ENCODE measurements at places on chromosomes 7 and 10.

GRCh38 chr7:155769701-155770100 is 42.6 kb downstream of the SHH start:
- no peak for DNase-seq

- no peak for DNase-seq
These were observed 189.1 kb upstream of the PRSS1 start for GRCh38 chr7:142560166-142560565.

- no peak for DNase-seq
These were observed 596.4 kb upstream of the GHITM start for GRCh38 chr10:83542774-83543411.

DNA sequence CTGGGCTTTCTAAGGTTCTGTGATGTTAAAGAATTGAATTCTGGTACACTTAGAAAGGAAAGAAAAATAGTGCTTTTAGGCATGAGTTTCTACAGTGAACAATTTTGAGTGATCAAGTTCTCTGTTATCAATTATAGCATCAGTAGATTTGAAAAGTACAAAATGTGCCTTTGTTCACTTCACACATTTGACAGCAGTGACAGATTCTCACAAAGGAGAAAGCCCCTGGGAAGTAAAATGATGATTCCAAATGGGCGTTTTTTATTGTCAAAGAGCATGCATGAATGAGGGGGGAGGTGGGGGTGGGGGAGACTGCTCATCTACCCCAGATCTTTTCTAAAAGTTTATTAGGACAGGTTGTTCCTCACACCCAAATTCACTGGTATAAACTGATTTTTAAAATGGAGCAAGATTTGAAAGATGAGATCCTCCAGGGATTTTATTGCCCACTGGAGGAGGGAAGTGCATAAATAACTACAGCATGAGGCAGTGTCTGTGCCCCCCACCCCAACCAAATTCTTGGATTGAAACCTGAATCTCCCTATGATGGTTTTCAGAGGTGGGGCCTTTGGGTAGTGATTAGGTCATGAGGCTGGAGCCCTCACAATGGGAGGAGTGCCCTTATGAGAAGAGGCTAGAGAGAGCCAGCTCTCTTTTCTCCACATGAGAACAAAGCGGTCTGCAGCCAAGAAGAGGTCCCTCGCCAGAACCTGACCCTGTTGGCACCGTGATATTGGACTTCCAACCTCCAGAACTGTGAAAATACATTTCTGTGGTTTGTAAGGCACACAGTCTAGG is 79.5 kb downstream of the AOAH start:
- DNase-seq = no peak

DNA sequence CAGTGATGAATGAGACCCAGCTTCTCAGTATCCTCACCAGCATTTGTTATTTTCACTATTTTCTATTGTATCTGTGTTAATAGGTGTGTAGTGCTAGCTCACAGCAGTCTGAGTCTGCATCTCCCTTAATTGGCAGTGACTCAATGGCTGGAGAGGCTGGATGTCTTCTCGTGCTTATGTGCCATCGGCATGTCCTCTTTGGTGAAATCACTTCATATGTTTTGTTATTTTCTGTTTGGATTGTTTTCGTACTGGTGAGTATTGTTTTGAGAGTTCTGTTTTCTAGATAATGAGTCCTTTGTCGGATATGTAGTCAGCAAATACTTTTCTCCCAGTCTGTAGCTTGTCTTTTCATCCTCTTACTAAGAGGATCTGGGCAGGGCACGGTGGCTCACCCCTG is 66.1 kb downstream of the AMZ1 start:
- no peak for DNase-seq

DNA sequence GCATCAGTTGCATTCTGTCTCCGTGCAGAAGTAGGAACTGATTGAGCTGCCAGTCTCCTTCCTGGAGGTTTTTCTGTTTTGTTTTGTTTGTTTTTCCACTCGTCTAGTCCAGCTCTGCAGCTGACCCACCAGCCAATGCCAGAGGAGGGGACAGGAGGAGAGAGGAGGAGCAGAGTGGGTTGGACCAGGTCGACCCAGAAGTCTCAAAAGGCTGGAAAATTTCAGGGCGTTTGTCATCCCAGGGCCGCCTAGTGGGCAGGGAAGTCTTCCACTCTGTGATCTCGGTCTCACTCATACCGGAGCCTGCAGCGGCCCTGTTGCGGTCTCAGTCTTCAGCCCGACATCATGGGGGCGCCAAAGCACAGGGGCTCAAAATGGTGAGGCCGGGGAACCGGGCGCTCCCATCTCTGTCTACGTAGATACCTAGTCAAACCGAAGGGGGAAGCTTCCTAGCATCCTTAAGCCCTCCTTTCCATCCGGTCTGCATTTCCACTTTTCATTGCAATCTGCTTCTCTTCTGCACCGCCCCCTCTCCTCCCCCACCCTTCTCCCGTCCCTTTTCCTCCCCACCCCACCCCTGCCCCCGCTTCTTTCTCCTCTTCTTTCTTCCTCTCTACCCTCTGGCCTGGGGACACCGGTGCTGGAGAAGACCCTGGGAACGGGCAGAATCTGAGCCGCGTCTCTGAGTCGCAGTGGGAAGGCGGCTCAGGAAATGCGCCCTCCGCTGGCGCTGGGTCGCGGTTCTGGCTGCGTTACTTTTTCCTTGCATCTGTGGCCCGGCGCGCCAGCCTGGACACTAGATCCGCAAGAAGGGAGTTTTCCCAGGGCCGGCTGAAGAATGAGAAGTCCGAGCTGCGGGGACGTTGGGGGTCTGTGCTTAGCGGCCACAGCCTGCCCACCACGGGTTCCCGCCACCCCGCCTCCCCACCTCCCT is 16.2 kb upstream of the PAX2 start:
- no peak for DNase-seq

All from iPS-NIHi11 (cell line).